OCI-M1 (cell line): ENCODE measurements at places on chromosomes 4 and X.

DNA sequence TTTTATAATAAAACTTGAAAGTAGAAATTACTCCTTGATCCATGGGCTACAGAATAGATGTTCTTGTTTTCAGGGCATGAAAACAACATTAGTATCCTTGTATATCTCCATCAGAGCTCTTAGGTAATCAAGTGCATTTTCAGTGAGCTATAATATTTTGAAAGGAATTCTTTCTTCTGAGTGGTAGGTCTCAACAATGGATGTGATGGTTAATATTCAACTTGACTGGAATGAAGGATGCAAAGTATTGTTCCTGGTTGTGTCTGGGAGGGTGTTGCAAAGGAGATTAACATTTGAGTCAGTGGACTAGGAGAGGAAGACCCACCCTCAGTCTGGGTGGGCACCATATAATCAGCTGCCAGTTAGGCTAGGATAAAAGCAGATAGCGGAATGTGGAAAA is 100.1 kb downstream of the LCORL start:
- DNase-seq = no peak

- no peak for DNase-seq
Measured at GRCh38 chrX:21798677-21799219, 40.7 kb upstream of the MBTPS2 start.

- no peak for DNase-seq
Measured at GRCh38 chr4:168883513-168883912, 126.5 kb downstream of the CBR4 start.

GRCh38 chr4:20760053-20760452 is 59.8 kb downstream of the PACRGL start:
- DNase-seq = peak; percentile 9

DNA sequence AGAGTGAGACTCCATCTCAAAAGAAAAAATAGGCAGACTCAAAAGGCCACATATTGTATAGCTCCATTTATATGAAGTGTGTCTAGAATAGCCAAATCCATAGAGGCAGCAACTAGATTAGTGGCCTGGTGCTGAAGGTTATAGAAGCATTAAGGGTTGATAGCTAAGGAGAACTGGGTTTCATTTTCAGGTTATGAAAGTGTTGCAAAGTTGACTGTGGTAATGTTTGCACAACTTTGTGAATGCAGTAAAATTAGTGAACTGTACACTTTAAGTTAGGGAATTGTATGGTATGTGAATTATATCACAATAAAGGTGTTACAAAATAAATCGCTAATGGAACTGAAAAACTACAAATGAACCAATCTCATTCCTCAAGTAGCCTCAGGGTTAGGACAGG is 28.3 kb downstream of the TXLNG start:
- DNase-seq = no peak

GRCh38 chr4:148443512-148444295 is 1.5 kb upstream of the NR3C2 start:
- DNase-seq = no peak

DNA sequence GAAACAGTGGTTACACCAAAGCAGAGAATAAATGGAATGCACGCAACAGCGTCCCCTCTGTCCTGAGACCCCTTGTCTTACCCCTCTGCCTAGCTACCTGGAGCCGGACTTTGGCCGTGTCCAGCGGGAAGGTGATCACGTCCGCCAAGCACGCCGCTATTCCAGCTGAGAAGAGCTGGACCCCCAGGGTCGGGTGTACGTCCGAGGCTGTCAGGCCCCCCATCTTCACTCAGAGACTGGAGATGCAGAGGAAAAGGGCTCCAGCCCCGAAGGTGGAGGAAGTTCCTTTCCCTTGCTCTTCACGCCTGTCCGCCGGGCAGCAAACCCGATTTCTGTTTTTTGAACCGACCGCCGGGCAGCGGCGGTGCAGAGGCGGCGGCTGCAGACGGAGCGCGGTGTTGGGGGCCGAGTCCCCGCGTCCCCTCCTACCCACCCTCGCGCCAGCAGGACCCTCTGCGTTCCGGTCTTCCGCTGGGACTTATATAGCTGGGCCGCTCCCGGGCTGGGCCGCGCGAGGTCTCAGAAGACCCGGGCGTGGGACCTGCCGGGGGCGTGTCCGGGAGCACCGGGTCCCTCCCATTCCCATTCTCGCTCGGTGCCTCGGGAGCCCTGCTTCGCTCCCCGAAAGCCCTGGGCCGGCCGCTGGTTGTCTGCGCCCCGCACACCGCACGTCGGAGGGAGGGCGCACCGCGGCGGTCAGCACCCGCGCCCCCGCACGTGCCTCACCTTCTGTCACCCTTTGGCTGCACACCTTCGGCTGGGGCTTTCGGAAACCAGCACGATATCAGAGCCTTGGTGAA is at the start of gene UCP1:
Gene UCP1, minus strand, starts transcription at position 455 of the 800 bp plus-strand sequence. Its CDS starts 232 bp downstream, at position 223.
- no peak for DNase-seq

GRCh38 chr4:158621729-158622128 is 50.0 kb downstream of the C4orf46 start:
- DNase-seq = no peak

DNA sequence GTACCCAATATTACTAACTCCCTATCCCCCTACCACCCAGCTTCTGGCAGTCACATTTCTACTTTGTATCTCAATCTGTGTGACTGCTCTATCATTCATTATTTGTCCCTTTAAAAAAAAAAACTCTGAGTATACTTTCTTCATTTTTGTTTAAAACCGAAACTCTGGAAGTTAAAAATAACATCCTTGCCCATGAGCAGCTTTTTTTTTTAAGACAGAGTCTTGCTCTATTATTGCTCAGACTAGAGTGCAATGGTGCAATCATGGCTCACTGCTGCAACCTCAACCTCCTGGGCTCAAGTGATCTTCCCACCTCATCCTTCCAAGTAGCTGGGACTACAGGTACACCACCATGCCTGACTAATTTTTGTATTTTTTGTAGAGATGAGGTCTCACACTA is 15.8 kb downstream of the UBE2K start:
- no peak for DNase-seq

DNA sequence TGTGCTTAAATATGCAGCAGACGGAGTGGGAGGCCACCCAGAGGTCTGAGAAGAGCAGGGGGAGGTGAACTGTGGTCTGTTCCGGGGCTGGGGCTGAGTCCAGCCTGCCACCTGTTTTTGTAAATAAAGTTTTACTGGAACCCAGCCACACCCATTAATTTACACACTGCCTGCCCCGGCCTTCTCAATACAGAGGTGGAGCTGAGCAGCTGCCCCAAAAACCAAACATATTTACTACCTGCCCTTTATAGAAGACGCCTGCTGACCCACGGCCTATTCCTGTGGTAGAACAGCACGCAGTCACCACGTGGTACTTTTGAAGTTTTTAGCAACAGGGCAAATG is 45.9 kb downstream of the FGFRL1 start:
- no peak for DNase-seq
